ENCODE measurements at places on chromosomes 5 and 9.

DNA sequence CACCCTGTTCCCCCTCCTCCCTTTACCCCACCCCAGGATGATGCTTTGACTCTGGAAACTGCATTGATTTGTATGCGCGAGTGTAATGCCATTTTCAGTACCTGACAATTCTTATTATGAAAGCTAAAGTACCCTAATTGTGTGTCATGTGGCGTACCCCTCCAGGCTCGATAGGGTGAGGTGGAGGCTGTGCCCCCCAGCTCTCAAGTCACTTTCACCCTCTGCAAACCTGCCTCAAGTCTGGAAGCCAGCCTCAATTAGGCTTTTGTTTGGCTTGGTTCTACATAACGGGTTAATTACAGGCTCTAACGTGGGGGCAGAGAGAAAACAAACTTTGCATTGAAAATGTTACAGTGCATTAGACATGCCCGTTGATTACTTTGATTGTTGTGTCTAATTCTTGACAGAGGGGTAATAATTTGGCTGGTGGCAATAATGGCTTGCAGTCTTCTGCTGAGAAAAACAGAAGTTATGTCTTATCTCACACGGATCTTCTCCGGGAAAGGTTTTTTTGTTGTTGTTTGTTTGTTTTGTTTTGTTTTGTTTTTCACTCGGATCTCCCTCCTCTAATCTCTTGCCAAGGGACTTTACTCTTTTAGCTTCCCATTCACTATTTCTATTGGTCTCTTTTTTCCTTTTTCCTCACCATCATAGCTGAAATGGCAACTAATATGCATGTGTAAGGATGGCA, 12.6 kb downstream of the ISL1 start:
- no peak for DNase-seq

GRCh38 chr5:54178207-54178606, 132.2 kb downstream of the ARL15 start:
- no peak for DNase-seq

GRCh38 chr9:134802216-134802795, 78.3 kb upstream of the FCN2 start:
- DNase-seq = no peak

GRCh38 chr9:100324594-100325200, 28.0 kb downstream of the TEX10 start:
- peak; percentile 68 for DNase-seq

DNA sequence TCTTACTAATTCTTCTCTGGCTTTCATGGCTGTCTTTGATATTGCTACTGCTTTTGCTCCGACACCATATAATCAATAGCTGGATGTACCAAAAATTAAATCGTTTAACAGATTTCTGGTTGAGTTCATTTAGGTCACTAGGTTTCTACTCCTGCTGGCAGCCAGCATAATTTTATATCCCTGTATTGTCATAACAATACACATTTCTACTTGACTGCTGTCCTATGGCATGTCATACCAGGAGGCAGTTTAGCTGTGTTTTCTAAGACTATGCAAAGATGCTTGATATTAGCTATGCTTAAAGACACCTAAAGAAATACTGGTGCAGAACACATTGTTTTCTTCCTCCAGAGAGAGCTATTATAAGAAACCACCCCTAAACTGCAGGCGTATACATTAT, 337.2 kb upstream of the CDH6 start:
- DNase-seq = no peak

- DNase-seq = no peak
These were observed 7.0 kb downstream of the UNC5A start for GRCh38 chr5:176817369-176817840.

All from Kasumi-1 (cell line).